ENCODE measurements at places on chromosomes 4 and X. TPM values are rescaled to one million over a fixed set of nuclear protein-coding genes. Genes with fewer than 3 reads are reported as not detected.

GRCh38 chr4:138437263-138437851 lies 195.2 kb upstream of the SLC7A11 start:
- no peak for DNase-seq

DNA sequence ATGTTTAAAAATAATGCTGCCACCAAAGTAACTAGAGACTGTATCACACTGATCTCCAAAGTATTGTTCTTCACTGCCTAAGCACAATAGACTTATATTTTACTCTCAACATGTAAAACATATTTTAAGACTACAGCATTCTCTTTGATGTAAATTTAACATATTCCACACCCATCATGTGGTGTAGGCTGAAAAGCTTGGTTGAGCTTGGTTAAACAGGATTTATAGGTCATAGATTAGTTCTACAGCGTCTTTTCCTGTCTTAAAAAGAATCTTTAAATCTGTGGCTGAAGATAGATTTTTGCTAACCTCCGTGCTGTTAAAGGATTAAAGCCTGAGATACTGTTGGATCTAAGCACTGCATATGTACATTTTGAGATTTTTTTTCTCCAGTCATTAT lies 379.9 kb downstream of the SH2D1A start:
- DNase-seq, result no peak

The TEC gene
- 0.91 TPM for polyA plus RNA-seq

The MAGEA2 gene
- polyA plus RNA-seq, result not detected

The ARX gene
- not detected for polyA plus RNA-seq

The XAGE1B gene
- polyA plus RNA-seq, result not detected

The HTN3 gene
- not detected for polyA plus RNA-seq

- DNase-seq, result no peak
Observed at GRCh38 chrX:72141372-72142004, 9.8 kb upstream of the RTL5 start.

DNA sequence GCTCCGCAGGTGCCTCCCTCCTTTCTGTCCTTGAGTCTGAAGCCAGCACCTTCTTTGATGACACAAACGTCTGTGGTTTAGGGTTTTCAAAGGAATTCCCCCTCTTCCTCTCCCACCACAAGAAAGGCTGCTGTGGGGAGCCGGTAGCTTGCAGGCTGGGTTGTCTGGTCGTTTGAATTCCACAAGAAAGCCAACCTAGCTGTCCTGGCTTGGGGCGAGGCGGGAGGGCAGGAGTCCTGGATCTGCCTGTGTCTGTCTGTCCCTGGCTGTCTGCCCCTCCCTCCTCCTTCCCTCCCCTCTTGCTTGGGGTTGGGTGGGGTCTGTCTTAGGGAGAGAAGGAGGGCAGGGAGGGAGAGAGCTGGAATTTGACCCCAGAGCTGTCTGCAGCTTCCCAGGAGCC lies 56.3 kb downstream of the SHROOM2 start:
- DNase-seq, result no peak

The MAP7D3 gene
- polyA plus RNA-seq, result 5.4 TPM

DNA sequence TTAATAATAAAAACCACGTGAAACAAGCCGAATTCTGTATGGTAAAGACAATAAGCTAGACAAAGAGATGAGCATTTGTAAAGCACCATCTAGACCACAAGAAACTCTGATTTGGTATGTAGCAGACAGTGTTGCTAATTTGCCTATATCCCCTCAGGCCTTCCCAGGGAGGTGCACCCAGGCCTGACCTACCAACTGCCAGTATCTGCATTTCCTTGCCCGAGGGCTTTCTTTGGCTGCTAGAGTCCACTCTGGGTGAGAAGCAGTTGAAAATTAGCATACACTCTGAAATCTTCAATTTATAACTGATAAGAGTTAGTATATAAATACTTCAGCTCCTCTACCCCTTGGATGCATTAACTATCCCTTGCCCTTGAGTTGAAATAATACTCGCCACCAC lies 37.4 kb upstream of the IL1RAPL1 start:
- DNase-seq, result no peak

- DNase-seq, result no peak
Observed at GRCh38 chr4:126451237-126451873, 1136.6 kb downstream of the FAT4 start.

DNA sequence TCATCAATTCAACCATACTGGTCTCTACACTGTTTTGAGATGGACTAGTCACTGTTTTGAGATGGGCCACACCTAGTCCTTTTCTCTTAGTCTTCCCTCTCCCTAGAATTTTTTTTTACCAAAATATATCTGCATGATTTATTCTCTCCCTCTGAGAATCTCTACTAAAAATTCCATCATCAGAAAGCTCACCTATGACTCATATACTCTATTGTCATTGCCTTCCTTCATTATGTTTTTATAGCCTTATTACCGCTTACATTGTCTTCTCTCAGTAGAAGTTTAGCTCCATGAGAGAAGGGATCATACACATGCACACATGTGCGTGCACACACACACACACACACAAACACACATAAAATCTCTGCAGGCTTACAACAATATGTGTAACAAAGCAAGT lies 303.6 kb downstream of the PCDH10 start:
- no peak for DNase-seq

DNA sequence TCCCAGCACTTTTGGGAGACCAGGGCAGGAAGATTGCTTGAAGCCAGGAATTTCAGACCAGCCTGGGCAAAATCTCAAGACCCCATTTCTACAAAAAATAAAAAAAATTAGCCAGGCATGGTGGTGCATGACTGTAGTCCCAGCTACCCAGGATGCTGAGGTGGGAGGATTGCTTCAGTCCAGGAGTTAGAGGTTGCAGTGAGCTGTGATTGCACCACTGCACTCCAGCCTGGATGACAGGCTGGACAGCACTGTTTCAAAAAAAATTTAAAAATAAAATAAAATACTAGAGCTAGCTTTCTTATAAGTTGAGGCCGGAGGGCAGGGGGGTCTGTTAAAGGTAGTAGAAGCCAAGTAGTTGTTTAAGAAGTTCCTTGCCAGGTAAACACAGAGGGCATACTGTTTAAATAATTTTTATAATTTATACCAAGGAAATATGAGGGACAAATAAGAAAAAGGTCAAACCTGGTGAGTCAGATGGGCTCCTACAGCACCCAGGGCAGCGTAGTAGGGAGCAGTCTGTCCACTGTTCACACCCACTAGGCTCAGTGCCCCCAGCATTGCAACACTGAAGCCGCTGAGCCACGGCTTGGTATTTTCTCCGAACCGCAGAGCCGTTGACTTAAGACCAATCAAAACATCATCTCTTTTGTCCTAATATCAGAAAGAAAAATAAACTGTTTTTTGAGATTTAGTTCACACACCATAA lies 17.3 kb downstream of the COQ2 start:
- DNase-seq, result no peak

- DNase-seq, result no peak
Observed at GRCh38 chrX:154761977-154762536, 607 bp upstream of the DKC1 start.

GRCh38 chrX:3674881-3675280 lies 38.6 kb downstream of the PRKX start:
- no peak for DNase-seq

GRCh38 chr4:155419266-155419665 lies 42.5 kb upstream of the MAP9 start:
- no peak for DNase-seq
